ENCODE measurements at places on chromosomes 2 and 18.

DNA sequence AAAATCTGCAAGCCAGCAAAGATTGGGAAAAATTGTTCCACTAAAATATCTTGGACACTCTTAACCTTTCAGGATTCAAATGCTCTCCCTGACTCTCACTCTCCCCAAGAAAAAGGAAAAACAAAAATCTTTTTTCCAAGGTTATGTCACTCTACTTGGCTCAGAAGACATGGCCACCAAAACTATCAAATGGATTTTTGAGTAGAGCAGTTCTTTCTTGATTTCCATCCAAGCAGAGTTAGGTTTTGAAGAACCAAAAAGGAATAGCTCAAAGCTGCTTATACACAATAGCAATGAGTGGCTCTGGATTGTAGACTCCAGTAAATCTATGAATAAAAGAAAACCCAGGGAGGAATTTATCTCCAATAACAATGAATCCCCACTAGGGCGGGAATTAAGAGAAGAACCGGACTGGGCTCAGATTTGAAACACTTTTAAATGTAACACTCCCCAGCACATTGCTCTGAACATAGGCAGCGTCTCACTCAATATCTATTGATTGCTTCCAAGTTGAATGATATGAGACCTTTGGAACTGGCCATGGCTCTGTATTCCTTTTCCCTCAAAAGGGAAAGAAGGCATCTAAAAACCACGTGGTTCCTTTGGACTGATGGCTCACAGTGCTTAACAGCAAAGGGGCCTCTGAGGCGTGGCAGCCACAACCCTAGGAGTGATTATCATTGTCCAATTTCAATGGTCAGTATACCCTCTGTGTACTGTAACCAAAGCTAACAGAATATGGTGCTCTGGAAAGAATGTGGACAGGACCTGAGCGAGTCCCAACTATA, 68.3 kb downstream of the SPRED2 start:
- no peak for DNase-seq

DNA sequence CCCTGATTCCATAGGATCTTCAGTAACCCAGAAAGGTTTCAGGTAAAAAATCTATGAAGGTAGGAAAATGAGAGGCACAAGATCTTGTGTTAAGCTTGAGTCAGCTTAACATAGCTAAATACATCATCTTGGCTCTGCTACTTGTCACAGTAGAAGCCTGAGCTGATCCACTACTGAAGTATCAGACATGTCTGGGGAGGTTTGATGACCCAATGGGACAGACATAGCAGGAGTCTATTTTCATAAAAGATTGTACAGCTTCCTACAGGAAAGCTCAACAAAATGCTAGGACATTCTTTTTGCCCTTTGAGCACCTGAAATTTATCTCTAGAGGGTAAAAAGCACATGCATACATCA, 84.3 kb upstream of the FSHR start:
- no peak for DNase-seq

DNA sequence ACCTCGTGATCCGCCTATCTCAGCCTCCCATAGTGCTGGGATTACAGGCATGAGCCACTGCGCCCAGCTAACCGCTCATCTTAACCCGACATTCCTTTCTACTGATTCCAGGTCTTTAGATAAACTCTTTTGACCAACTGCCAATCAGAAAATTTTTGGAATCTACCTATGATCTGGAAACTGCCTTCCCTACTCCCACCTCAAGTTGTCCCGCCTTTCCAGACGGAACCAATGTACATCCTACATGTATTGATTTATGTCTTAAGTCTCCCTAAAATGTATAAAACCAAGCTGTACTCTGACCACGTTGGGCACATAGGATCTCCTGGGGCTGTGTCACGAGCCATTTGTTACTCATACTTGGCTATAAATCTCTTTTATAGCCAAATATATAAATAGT, 3.2 kb upstream of the NEU2 start:
- DNase-seq, result no peak

- DNase-seq, result no peak
These were observed 209.7 kb downstream of the WDPCP start for GRCh38 chr2:63378589-63378988.

- DNase-seq, result no peak
These were observed 966.7 kb upstream of the NXPH2 start for GRCh38 chr2:139746901-139747300.

DNA sequence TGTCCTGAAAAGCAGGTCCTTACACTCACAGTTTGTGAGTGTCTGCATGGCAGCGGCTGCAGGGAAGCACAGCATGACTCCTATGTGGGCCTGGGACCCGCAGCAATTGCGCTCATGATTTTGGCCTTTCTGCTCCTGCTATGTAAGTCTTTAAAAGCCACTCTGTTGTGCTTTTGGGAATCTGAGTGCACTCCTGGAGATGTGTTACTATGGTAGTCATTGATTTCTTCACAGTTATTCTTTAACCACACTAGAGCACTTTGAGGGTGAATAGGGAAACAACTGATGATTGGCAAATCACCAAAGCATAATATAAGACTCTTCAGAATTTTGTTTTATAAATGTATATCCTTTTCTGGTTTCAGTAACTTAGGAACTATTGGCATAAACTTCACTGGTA, 40.9 kb downstream of the DSG2 start:
- DNase-seq, result no peak

GRCh38 chr18:12283666-12284065, 24.4 kb upstream of the TUBB6 start:
- no peak for DNase-seq

DNA sequence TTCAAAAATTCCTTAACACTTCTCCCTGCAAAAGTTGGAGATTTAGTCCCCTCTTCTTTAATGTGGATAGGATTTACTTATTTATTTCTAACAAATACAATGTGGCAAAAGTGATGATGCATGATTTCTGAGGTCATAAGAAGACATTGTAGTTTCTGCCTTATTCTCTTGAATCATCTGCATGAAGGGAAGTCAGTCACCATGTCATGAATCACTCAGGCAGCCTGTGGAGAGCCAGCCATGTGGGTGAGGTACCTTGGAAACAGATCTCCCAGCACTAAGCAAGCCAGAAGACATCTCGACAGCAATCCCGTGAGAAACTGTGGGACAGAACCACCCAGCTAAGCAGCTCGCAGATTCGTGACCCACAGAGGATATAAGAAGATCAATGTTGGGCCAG, 2.7 kb upstream of the ZC3H8 start:
- DNase-seq, result no peak

- no peak for DNase-seq
These were observed 134.9 kb upstream of the SLC14A2 start for GRCh38 chr18:45480219-45481015.

DNA sequence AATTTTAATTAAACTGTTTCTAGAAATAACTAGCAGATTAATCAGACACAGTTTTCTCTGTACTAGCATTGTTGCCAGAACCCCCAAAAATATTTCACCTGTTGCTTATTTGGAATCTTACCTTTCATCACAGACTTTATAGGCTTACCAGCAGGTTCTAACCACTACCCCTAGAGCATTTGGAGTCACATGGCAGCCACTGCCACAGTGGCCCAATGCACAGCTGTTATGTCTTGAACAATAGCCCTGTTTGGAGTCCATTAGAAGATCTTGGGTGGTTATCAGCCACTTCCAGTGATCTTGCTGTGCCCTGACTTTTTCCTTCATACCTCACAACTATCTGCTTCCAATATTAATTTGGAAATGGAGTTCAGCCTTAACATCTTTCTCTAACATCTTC, 186.2 kb upstream of the TANK start:
- no peak for DNase-seq

DNA sequence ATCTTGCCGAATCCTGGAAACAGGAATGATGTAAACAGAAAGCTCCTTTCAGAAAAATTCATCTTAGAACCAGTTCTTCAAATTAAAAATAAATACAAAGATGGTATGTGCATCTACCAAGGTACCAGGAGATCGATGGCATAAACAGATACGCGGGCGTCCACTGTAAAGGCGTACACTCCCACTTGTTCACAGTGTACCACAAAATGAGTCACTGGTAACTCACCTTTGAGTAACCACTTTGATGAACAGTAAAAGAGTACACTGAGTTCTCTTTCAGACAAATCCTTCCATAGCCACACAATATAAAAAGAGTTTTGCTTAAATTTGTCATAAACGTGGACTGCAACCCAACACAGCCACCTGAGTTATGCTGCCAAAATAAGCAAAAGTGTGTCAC, 128.3 kb downstream of the DNER start:
- no peak for DNase-seq

GRCh38 chr2:61183795-61184194, 21.8 kb downstream of the C2orf74 start:
- no peak for DNase-seq

DNA sequence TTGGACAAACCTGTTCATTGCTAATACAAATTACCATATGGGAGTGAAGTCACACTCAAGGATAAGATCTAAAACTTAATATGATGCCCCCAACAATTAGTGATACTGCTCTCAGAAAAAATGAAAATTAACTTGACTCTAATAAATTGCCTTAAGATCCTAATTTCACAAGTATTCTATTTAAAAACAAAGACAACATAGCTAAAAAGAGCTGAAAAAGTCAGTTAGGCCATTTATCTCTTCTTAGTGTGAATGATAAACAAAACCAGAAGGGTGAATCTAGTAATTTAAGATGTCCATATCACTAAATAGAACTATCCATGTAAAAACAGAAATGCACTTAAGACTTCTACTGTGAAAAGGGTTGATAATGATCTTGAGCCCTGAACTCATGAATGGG, 53.4 kb downstream of the FN1 start:
- DNase-seq, result no peak

DNA sequence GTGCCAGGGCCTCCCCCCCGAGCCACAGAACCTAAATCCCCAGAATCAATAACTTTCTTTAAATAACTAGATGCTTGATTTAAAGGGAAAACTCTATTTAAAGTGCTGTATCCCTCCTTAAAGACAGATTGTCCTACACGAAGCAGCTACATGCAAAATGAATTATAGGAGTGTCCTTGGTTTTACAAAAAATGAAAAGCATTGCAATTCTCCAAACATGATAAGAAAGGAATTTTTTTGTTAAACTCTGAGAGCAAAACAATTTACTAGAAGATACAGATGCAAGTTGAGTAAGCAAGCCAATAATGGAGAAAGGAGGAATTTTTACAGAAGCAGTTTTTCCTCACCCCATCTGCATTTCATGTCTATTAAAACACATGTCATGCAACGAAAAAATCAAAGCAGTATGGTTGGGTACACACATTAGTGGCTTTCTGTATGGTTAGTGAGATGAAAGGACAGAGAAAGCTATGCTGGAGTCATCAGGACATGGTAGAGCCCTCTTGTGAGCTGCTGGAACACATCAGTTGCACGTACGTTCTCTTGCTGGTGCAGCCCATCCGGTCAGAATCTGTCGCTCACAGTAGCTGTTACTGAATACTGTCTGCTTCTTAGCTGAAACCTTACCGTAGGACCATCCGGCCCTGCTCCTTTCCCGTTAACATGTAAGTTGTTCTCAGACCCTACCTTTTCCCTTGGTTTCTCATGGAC, 25.9 kb upstream of the STEAP3 start:
- DNase-seq, result no peak

DNA sequence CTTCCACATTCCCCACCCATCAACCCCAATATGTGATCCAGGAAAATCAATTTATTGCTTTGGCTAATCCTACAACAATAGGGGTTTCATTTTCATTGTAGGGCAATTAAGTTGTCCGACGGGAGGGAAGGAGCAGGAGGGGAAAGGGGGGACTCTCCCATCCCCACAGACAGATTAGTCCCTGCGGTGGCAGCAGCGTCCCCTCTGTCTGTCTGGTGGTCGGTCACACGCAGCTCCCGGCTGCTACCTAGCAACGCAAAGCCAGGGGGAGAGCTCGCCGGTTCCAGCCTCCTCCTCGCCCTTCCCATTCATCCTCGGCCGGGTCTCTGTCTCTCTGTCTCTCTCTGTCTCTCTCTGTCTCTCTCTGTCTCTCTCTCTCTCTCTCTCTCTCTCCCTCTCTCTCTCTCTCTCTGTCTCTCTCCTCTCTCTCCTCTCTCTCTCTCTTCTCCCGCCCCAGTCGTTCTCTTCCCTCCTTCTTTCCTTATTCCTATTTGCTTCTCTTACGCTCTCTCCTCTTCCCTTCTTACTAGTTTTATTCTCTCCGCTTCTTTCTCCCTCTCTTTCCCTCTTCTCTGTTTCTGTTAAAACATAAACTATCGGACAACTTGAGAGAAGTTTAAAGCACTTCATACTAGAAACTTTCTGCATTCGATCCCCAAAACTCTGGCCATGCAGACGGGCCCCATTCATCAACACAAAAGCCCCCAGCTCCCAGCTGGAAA, 1.2 kb downstream of the LRP2 start:
- DNase-seq, result no peak

DNA sequence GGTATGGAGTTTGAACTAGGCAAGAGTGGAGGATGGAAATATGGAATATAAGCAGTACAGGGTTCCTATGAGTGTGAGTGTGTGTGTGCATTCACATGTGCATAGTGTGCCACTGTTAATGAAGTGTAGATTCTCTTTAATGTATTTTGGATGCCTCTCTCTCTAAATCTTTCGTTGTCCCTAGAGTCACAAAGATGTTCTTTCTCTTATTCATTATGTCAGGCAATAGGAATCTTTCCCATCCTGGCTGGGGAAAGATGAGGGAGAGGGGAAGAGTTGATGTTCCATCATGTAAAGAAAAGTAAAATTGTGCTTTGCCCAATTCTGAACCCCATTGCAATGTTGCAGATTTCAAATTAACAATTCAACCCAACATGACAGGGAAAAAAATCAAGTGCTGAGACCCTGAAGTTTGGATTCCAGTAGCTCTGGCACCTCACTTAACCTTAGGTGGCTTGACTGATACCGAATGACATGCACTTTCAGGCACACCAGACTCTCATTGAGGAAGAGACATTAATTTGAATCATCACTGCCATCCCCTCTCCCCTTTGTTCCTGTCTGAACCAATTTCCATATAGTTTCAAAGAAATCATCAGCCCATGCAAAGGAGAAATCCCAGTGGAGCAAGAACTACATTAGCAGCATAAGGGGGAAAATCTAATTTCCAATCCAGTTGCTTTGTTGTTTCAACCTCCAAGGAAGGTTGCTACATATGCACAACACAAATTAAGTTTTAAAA, 28.0 kb downstream of the KLF7 start:
- no peak for DNase-seq

GRCh38 chr2:102796337-102796736, 34.5 kb downstream of the TMEM182 start:
- no peak for DNase-seq

GRCh38 chr2:101188683-101189405, 37.7 kb upstream of the TBC1D8 start:
- peak; percentile 7 for DNase-seq

DNA sequence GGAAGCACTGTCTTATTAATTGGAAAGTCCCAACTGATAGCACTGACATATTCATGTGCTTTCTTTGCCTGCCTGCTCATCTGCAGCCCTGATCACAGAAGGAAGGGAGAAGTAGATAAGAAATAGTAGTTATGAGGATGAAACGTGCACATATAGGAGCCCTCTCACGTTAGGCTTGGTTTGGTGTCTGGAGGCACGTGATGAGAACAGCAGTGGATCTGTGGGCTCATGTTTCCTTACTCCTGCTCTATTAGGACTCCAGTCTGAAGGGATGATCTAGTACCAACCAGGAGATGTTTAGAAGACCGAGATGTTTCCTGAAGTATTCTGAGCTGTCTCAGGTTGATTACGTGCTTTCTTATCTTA, 84.9 kb downstream of the MAP4K4 start:
- no peak for DNase-seq
